ENCODE measurements at places on chromosomes 7 and 10. TPM values are rescaled to one million over a fixed set of nuclear protein-coding genes. Genes with fewer than 3 reads are reported as not detected.

Gene GIMAP4
- total RNA-seq, result not detected

Gene FGFR2
- 14.7 TPM for total RNA-seq

Gene EBLN1
- not detected for total RNA-seq

Gene CDK14
- 11.6 TPM for total RNA-seq

Gene SYT15
- 0.08 TPM for total RNA-seq

All from hair follicular keratinocyte (primary cell).